ENCODE measurements at places on chromosomes 1 and 21. TPM values are rescaled to one million over a fixed set of nuclear protein-coding genes. Genes with fewer than 3 reads are reported as not detected.

DNA sequence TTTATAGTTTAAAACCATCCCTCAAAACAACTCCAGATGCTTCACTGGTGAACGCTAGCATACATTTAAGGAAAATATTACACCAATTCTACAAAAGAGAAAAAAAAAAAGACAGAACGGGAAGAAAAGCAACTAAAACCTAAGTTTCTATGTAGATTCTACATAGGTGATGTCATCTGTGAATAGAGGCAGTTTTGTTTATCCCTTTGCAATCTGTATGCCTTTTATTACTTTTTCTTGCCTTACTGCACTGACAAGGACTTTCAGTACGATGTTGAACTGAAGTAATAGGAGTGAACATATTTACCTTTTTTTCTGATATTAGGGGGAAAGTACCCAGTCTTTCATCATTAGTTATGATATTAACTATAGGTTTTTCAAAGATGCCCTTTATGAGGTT is 101.7 kb upstream of the HAO2 start:
- no peak for DNase-seq

KCNK1 gene
- 3.0 TPM for polyA plus RNA-seq

- DNase-seq: peak; percentile 84
Observed at GRCh38 chr1:151542710-151543129, 2.6 kb downstream of the TUFT1 start.

KCNE2 gene
- polyA plus RNA-seq: not detected

GRCh38 chr1:29961293-29962059 is 725.2 kb downstream of the PTPRU start:
- no peak for DNase-seq

DNA sequence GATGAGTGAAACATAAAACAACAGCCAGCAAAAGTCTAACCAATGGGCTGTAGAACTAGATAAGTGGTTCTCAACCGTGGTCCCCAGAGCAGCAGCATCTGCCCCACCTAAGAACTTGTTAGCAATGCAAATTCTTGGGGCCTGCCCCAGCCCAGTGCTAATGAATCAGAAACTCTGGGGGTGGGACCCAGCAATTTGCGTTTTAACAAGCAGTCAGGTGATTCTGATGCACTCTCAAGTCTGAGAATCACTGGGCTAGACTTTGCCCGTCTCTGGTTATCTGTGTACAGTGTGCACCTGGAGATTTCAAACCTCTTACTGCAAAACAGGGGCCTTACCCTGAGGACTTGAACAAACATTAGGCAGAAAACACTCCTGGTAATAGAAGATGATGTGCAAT is 66.5 kb downstream of the PLXNA2 start:
- no peak for DNase-seq

CLCA4 gene
- not detected for polyA plus RNA-seq

AMPD1 gene
- polyA plus RNA-seq: not detected

DNA sequence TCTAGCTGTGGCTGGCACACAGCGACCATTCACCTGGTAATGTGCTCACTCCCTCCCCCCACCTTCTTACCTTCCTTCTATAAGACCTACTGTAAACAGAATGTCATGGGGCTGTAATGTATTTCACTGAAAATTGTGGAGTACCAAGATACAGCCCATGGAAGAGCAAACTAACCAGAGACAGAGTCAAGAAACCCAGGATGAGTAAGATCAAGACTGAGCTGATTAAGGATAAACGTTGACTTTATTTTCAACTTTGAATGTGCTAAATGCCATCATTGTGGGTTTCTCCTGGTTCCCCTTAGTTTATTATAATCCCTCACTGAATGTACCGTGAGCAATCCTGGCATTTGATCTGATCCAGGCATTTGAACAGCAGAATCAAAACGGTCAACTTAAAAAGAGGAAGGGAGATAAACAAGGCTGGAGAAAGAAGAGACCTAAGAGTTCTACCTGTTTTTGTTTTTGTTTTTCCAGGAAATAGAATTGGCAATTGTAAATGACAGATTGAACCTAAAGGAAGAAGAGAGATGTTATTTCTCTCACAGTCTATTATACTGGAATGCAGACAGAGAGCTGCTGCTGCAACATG is 16.1 kb upstream of the ATP1B1 start:
- DNase-seq: no peak

- DNase-seq: no peak
Observed at GRCh38 chr1:212487286-212487685, 54.6 kb downstream of the NENF start.

MAP7D1 gene
- 20.7 TPM for polyA plus RNA-seq

- no peak for DNase-seq
Observed at GRCh38 chr1:86082183-86082582, 74.4 kb downstream of the COL24A1 start.

SYF2 gene
- polyA plus RNA-seq: 15.0 TPM

- DNase-seq: no peak
Observed at GRCh38 chr1:65564493-65564892, 144.0 kb downstream of the LEPR start.

GRCh38 chr1:17186216-17186909 is 18.6 kb upstream of the PADI1 start:
- DNase-seq: no peak

- DNase-seq: no peak
Observed at GRCh38 chr21:25862112-25862511, 127.3 kb downstream of the GABPA start.

- DNase-seq: no peak
Observed at GRCh38 chr1:24551290-24551959, 4.5 kb upstream of the NCMAP start.

PADI1 gene
- 0.70 TPM for polyA plus RNA-seq

MAB21L3 gene
- 0.34 TPM for polyA plus RNA-seq

GRCh38 chr1:155989242-155990004 is 11.1 kb upstream of the ARHGEF2 start:
- DNase-seq: no peak

DNA sequence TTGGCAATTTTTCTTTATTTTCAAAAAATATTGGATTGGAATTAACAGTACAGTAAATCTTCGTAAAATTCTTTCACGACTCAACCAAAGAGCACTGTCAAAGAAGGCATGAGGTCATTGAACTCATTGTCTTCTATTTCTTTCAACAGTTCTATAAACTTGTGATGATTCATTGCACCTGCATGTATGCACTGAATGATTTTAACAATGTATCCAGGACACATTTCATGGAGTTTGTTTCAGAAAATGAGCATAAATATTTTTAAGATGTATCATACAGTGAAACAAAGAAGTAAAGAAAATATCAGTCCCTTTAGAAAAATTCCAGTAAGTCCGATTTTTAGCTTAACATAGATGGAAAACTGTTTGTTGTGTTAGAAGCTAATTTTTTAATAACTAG is 33.6 kb upstream of the CD34 start:
- DNase-seq: no peak

- DNase-seq: no peak
Observed at GRCh38 chr1:214354440-214355148, 73.6 kb downstream of the SMYD2 start.

ILDR2 gene
- 0.01 TPM for polyA plus RNA-seq

DNA sequence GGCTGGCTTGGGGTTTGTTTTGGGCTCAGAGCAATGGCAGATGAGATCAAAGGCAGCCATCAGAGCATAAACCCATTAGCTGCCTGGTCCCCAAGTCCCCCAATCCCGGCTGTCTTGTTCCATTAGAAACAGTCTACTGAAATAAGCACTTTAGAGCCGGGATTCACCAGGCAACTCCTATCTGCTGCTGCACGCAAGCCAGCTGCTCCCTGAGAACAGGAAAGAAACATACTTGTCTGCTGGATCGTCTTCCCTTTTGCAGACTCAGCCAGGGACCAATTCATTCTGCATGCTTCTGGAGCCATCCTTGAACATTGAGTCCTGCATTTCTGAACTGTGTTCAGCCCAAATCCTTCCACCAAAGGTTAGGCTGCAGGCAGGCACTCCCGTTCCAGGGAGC is 21.8 kb downstream of the RXRG start:
- DNase-seq: no peak

FMO2 gene
- polyA plus RNA-seq: 0.07 TPM

TGFBR3 gene
- 8.3 TPM for polyA plus RNA-seq

GRCh38 chr1:159015440-159015909 is 5.8 kb downstream of the IFI16 start:
- peak; percentile 42 for DNase-seq

GRCh38 chr1:105585791-105586190 is 1470.7 kb upstream of the PRMT6 start:
- DNase-seq: no peak
